ENCODE measurements at places on chromosomes 2 and 18.

DNA sequence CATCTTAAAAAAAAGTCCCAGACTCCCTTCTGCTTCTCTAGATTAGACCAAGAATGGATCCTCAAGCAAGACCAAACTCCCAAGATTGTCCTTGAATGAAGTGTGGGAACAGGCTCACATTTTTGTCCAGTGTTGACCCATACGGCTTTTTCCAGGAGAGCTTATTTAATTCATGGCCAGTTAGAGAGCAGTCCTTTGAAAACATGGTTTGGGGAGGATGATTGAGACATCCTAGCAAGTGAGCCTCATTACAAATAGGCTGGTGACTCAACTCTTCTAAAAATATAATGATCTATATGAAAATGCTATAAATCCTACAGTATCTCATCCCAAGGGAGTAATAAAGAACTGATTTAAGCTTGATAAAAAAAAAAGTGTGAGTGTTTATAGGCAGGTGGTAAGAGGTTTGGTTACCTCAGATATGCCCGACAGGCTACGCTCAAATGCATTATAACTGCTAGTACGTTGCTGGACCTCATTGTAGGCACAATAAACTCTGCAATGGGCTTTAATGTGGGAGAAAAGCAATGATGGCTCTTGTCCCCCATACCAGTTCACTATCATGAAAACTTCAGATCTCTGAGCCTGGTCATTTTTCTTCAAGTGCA is 17.0 kb downstream of the ANKRD29 start:
- DNase-seq, result no peak

- DNase-seq, result no peak
Observed at GRCh38 chr2:168566974-168567665, 111.0 kb downstream of the CERS6 start.

- DNase-seq, result no peak
Observed at GRCh38 chr2:110714452-110715224, 17.7 kb upstream of the ACOXL start.

GRCh38 chr2:24551016-24551415 is 60.0 kb downstream of the NCOA1 start:
- no peak for DNase-seq
